ENCODE measurements at places on chromosomes 5 and 9.

DNA sequence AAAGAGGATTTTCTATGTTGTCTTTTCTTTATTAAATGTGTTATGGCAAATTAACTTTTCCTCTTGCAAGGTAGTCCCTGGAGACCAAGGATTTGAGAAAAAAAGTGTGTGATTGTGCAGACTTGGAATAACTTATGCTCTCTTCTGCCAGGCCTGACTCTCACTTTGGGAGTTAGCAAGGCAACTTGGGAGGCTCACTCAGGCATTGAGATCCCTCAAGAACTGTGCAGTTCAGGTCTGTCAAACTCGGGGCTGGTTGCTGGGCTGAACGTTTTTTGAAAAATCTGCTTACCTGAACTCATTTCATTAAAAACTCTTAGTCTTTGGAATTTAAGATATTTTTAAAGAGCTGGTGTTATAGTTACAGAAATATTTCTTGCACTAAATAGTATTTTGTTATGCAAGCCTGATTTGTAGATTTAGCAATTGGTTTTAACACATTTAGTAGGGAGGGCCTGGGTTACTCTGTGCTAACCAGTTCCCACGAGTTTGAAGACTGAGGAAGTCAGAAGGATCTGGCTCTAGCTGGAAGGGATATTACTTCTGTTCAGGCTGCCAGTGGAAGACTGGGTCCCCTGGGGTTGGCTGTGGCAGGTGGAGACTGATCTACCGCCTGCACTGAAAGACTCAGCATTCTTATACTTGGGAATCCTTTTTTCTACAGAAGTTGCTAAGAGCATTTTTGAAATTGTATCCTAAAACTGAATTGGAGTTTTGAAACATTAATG is 150.4 kb upstream of the PCSK5 start:
- no peak for DNase-seq

DNA sequence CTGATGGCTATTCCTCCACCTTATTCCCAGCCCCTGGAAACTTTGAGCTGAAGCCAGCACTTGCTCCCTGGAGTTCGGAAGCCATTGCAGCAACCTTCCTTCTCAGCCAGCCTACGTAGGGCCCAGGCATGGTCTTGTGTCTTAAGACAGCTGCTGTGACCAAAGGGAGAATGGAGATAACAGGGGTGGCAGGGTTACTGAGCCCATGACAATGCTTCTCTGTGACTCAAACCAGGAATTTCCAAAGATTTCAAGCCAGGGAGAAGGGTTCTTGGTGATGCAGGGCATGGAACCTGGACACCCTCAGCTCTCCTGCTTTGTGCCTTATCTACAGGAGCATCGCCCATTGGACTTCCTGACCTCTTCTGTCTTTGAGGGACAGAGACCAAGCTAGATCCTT is 12.2 kb downstream of the SLC31A2 start:
- DNase-seq, result no peak

DNA sequence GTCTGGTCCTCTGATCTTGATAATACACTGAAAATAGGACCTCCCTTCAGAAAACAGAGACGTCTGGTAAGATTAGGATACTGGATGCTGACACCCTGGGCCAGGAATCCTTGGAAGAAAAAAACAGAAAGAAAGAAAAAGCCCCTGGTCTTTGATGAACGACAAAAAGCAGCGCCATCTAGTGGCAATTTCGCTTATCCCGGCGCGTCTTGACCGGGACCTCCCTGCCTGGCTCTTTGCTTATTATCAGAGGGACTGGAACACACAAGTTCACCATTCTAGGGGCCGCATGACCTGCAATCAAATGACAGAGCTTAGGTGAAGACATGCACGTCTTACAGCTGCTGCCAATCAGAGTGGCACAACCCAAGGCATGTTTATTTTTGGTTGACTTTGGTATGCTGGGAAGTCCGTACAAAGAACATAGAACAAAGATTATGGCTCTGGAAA is 114.9 kb upstream of the NFIB start:
- peak; percentile 17 for DNase-seq

DNA sequence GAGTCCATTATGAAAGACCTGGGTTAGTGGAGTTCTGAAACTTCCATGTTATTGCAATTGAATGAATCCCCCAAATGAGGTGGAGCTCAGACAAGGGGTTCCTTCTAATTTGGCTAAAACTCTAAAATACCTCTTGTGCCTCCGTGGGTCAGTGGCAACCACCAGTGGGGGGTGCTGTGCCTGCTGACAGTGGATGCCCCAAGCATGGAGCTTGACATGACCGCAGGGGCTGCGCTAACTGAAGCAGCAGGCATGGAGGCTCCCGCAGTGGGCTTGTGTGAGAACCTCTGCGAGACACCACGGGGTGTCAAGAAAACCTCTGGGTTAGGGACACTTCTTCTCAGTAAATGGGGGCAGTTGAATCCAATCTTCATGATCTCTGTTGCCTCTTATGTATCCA is 200.5 kb downstream of the DRD1 start:
- DNase-seq, result no peak

- DNase-seq, result no peak
Observed at GRCh38 chr5:55771175-55771655, 33.4 kb downstream of the DDX4 start.

GRCh38 chr5:41012318-41012717 is 58.8 kb downstream of the MROH2B start:
- DNase-seq, result no peak

- no peak for DNase-seq
Observed at GRCh38 chr9:95588724-95589588, 72.2 kb upstream of the PTCH1 start.

DNA sequence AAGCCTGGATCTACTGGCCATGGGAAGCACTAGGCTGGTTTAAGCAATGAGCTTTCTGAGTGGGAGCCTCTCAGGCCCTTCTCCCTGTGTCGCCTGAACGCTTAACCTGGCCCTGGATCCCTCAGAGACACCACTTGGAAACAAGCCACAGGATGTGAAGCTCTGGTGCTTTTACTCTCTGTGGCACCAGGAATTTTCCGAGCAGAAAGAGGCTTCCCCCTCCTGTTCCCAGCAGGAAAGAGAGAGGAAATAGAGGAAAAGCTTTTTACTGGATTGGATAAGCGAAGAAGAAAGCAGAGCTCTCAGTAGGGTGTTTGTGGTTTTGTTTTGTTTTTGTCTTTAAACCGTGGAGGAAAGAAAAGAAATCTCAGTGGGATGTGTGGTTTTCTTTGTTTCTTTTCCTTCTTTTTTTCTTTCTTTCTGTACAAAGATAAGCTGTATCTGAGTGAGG is 34.5 kb downstream of the COL15A1 start:
- no peak for DNase-seq

- DNase-seq, result no peak
Observed at GRCh38 chr5:139647506-139648204, 494 bp upstream of the CXXC5 start.

GRCh38 chr5:78983601-78984438 is 1.3 kb downstream of the ARSB start:
- no peak for DNase-seq

DNA sequence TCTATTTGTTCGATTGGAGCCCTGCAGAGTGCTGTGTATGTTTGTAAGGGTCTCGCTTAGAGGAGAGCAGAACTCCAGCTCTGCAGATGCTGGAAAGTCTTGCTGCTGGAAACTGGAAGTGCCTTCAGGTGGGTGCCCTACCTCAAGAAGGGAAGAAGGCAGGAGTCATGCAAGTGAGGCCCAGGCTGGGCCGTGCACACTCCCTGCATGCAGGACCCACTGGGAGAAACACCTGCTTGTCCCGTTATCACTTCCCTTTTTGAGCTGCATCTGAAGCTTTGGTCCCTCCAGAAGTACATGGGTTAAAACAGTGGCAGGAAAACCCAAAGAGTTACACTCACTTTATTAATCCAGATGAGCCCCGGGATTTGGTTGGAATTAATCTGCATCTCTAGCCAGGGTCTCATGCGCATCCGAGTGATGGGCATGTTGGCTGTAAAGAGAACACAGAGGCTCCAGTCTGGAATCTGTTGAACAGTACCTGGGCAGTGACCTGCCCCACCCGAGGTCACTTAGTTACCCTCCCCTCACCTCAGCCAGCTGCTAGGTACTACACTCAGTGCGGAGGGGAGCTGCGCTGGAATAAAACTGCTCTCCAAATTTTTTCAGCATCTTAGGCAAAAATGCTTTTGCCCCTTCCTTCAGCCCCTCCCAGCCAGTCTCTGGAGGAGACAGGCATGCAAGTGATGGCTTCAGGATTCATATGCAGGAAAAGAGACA is 1.4 kb downstream of the IRF1 start:
- DNase-seq, result no peak

DNA sequence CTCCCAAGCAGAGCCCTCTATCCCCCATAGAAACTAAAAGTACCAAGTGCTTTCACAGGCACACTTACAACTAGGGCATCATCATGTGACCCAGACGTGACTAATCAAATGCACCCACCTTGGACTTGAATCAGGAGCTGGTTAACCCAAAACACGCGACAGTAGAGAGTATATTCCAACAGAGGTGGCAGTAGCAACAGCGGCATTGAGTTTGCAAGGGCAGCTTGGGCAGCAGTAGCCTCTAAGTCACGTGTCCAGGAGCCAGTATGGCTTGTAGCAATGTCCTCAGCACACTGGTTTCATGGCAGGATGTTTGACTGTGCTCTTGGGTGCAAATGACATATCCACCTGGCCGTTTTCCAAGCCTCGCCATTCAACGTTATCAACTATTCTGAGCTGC is 73.4 kb upstream of the DNAH5 start:
- DNase-seq, result no peak

DNA sequence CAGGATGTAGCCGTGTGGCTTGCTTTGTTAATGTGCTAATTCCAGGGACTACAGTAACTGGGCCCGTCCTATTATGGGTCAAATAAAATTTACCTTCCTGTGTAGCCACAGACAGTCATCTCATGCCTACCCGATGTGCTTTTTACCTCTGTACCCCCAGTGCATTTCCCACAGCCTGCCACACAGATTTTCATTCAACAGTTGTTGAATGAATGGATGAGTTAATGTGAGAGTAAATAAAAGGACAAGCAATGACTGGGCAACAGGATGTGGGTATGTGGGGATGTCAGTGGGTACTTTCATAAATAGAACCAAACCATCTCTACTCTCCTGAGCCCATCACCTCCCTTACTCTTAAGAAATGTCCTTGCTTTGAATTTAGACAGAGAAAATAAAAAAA is 441.2 kb upstream of the ZNF462 start:
- DNase-seq, result no peak

- DNase-seq, result peak; percentile 85
Observed at GRCh38 chr5:56050551-56051255, 55.9 kb upstream of the IL6ST start.

DNA sequence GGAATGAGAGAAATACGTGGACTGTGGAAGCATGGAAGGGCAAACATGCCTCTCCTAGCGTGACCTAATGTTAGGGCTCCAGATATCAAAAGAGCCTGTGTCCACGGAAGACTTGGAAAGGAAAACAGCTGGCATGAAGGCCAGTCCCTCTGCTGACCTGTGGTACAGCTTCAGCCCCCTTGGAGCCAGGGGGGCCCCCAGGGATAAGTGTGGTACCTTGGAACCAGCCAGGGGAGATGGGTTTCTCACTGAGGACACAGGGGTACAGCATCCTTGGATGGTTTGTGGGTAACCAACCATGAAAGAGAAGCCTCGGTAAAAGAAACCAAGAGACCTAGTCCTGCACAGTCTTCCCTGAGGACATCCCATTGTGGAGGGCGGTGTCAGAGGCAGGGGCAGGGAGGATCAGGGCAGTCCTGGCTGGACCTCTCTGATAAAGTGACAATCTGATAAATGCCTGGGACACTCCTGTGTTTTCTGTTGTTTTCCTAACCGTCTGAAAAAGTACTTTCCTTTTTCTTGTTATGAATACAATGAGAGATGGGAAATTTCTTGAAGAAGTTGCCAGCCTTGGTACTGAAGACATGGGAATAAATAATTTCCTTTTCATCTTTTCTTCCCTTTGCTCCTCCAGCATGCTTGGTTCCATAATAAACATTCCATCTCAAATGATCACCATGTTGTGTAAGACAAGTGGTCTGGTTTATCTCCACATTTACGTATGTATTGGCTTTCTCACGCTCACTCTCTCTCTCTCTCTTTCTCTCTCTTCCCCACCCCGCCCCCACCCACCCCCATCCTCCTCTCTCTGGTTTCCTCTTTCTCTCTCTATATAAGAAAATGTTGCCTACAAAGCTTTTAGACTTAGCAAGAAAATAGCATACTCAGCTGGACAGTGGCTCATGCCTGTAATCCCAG is 102.1 kb downstream of the SUSD1 start:
- DNase-seq, result no peak

DNA sequence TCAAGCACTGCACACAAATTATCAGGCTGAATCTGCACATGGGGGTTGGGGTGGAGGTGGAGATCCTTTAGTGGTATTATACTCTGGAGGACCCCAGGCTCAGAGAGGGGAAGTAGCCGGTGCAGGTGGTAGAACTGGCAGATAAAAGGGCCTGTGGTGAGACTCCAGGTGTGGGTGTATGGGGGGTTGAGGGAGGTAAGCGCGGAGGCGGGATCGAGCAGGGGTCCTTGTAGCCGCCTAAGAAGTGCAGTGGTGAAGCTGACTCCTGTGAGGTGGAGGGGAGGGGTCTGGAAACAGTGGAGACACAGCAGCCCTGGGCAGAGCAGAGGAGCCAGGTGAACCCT is 841 bp downstream of the ACSL6 start:
- no peak for DNase-seq

GRCh38 chr9:536597-537511 is 304.6 kb upstream of the DMRT1 start:
- DNase-seq, result no peak

DNA sequence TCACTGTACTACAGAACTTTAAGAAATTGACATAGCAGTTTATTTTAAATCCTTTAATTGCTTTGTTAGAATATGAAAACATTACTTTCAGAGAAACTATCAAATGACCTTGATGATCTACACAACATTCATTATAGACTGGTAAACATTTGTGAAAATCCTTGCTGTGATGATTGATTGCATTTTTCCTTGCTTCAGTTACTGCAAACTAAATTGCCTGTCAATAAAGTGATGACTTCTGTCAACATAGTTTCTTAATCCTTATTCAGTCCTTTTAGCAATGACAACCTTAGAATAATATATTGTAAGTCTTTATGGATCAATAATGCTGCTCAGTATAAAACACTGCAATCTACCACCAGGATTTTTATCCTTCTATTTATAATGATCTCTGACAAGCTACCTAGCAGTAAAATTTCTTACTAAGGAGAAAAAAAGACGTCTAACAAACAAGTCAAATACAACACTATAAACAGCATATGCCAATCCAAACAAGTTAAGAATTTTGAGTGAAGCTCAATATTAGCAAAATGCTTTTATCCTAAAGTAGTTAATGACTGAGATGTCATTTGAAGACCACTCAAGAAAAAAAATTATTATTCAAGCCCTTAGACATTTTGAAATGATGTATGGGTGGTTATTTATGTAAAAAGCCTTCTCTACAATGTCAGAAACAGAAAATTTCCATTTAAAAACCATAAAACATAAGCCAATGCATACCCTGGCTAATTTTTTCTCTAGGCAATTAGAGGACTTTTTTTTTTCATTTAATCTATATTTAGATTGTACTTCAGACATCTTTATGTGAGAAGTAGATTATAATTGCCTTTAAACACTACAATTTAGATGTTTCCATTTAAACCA is 105.5 kb downstream of the FBXL17 start:
- no peak for DNase-seq

GRCh38 chr5:171575386-171575785 is 155.9 kb downstream of the FGF18 start:
- DNase-seq, result no peak
